Ovary (tissue), 10 donors: ENCODE measurements at places on chromosomes 13 and 19.

DNA sequence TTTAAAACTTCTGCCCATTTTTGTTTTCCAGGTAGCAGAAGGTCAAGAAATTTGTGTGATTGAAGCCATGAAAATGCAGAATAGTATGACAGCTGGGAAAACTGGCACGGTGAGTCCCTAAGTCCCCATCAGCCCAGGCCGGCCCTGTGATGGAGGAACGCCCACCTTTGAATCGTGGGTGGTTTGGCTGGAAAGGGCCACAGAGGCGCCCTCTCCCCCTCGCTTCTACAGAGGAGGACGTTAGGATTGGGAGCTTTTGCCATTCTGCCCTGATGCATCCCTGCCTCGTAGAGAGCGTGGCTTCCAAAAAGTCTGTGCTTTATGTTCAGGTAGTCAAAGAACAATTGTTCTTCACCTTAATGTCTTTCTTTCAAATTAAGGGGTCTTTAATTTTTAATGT, 60.9 kb downstream of the GGACT start:
- DNase-seq = no peak

- no peak for DNase-seq
Observed at GRCh38 chr13:47519626-47520025, 481.4 kb downstream of the SUCLA2 start.

DNA sequence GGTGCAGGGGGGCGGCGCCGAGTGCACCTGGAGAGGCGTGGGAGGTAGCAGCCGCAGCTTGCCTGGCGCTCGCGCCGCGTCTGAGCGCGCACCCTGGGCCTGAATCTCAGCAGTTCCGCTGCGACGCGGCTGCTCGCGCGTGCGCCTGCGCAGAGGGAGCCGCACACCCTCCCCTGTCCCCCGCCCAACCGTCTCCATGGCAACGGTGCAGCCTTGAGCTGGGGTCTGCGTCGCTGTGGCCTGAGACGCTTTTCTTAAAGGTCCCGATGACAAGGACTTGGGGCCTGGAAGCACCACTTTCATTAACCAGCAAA, at the start of gene PNMA8B:
TSS of gene PNMA8B (minus strand) at position 82 of the 314 bp plus-strand sequence. CDS start 402 bp downstream, outside the sequence.
- peak; percentile 89 for DNase-seq

DNA sequence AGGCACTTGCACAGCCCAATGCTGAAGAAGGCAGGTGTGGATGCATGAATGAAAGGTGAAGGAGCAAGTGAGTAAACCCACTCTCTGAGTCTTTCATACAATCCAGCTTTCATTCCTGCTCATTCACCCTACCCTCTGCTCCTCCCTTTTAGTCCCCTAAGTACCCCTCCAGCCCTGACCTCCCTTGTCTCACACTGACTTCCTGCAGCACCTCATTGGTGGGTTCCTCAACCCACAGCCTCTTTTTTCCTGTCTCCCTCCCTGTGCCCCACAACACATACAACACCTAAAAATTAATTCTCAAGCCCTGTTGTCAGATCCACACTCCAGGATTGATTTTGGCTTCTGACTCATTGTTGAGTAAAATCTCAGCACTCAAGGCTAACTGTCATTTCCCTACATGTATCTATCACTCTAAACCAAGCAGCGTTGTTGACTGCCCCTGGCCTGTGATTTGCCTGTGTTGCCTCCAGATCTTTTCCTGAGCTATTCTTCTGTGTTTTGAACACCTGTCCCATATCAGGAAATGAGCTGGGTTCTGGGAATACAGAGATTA, 177.3 kb upstream of the SERP2 start:
- DNase-seq = no peak

DNA sequence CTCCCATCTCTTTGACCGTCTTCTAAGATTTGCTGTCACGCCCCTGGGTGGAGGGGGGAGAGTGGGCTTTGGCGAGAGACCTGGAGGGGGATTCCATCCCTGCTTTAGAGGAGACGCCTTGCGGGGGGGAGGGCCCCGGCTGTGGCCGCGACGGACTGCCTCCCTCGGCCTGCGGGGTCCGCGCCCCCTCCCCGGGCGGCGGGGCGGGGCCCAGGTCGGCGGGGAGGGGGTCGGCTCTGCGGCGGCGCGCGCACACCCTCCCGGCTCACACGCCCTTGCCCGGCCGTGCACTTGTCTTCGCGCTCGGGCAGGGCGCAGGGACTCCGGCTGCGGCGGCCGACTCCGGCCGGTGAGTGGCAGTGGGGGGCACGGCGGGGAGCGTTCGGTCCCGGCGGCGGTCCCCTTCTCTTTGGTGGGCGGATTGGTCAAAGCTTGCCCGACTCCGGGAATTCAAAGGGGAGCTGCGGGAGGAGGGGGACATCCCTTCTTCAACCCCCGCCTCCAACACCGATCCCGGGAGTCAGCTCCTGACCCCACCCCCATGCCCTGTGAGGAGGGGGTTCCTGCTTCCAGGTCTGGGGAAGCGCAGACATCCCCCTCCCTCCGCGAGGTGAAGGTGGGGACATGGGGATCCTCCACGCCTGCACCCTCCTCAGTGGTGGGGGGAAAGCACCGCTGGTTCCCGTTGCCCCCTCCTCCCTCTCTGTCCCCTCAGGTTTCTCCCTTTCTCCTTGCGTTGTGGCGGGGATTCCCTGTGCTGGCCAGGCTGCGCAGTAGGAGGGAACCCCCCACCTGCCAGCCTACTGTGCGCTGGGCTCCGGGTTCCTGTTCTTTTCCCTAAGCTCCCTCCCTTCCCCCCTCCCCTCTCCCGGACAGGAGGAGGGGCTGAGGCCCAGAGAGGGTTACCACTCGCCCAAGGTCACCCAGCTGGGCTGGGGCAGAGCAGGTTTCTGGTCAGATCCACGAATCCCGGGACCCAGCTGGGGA, 14.6 kb upstream of the KCNN1 start:
- DNase-seq = peak; percentile 30

GRCh38 chr13:114095486-114095885, 36.9 kb downstream of the RASA3 start:
- DNase-seq = no peak
